ENCODE measurements at places on chromosomes 6 and 20. TPM values are rescaled to one million over a fixed set of nuclear protein-coding genes. Genes with fewer than 3 reads are reported as not detected.

DNA sequence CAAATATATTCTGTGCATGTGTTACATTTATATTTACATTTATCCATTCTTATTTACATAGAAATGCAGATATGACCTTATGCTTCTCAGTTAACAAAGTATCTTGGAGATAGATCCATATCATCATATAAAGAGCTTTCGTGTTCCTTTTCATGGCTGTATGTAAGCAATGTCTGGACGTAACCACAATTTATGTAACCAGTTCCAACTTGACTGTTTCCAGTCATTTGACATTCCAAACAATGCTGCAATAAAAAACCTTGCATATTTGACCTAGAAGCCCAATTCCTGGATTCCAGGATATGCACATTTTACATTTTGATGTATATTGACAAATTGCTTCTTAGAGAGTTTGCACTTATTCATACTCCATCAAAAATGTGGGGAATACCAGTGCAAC lies 113.7 kb upstream of the F13A1 start:
- DNase-seq = no peak

GRCh38 chr20:431012-431904 lies 23.2 kb downstream of the RBCK1 start:
- peak; percentile 79 for DNase-seq

DNA sequence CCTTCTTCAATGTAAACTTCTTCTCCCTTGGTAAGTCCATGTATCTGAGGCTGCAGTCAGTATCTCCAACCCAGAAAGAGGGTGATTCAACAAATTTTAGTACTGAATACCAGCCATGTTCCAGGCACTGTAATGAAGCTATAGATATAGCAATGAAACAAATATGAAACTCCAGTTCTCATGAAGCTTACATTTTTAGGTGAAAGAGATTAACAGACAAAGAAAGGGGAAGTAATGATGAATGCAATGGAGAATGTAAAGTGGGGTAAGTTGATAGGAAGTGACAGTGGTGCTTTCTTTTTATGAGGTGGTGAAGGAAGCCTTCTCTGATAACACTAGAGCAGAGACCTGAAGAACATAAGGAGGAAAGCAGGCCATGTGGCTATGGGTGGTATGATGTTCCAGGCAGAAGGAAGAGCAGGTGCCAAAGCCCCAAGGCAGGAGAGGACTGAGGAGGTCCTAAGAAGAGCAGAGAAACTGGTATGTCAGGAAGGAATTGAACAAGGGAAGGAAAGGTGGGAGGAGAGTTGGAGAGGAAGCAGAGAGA lies 143.6 kb downstream of the TFAP2B start:
- DNase-seq = no peak

- no peak for DNase-seq
Measured at GRCh38 chr6:100101644-100102043, 107.6 kb upstream of the MCHR2 start.

- no peak for DNase-seq
Measured at GRCh38 chr6:158191761-158192160, 23.6 kb downstream of the GTF2H5 start.

- DNase-seq = no peak
Measured at GRCh38 chr6:165621940-165622339, 41.1 kb downstream of the PDE10A start.

FLRT3 gene
- total RNA-seq = 1.2 TPM

TRMT6 gene
- total RNA-seq = 9.0 TPM

ZNF451 gene
- total RNA-seq = 26.6 TPM

GNAS-AS1 gene
- total RNA-seq = 1.0 TPM

Measured in psoas muscle (tissue), 8 donors.